ENCODE measurements at places on chromosomes 4 and X.

DNA sequence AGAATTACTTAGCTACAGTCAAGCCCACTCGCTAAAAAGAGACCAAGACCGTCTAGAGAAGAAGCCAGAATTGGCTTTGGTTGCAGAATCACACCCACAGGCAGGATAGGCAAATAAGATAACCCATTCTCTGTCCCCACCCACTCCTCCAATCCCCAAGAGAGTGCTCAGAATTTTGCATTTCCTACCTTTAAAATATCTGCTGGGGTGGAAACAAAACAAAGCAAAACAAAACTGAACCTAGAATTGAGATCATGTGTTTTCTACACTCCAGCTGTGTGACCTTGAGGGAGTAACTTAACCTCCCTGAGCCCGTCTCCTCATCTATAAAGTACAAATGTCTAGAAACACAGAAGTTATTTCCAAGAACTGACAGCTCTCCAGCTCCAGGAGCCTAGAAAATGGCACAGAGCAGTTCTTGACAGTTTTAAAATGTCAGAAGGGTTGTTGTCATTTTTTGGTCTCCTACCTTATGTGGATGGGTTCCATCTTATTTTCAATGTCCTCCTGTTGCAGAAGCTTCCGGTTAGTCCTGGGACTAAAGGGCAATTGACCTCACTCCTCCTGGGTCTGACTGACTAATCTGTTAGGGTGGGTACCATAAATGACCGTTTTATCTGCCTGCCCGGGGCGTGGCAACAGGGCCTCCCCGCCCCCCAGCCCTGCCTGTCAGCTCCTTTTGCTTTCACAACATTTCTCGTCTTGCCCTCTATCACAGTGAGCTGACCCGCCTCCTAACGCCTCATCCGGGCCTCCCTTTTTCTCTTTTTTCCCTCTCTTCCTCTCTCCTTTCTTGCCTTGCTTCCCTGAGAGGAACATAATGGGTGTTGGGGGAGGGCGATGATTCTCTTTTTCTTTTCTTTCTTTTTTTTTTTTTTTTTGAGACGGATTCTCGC is 114.0 kb downstream of the RBM47 start:
- DNase-seq: peak; percentile 5

- DNase-seq: no peak
Measured at GRCh38 chrX:39176105-39176504, 374.8 kb downstream of the MID1IP1 start.

DNA sequence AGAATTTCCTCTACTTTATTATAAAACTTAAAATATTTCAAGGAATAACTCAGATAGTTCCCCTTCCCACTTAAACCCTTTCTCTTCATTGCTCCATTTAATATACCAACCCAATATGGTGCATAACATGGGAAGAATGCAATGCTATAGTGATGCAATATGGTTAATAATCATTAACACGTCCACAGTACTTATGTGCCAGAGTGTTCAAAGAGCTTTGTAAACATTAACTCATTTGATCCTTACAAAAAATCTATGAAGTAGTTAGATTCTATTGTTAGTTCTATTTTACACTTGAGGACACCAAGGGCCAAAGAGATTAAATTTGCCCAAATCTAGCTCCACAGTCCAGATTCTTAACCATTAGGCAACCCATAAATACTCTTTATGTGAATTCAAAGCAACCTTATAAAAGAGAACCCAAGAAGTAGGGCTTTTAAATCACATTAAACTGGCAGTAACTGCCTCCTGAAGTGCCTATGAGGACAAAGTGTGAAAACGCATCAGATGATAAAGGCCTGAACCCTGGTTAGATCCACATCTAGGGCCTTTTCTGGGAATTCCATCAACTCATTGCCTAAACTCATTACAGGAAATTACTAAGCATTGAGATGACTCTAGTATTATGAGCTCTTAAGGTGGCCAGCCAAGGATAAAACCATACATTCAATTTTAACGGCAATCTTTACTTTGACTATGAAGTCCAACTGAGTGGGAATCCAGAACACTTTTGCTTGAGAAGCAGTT is 94.3 kb downstream of the AREG start:
- DNase-seq: no peak

- no peak for DNase-seq
Measured at GRCh38 chr4:123893011-123893981, 496.7 kb downstream of the SPRY1 start.

GRCh38 chrX:69083361-69083760 is 81.9 kb downstream of the PJA1 start:
- no peak for DNase-seq

- DNase-seq: no peak
Measured at GRCh38 chr4:26175006-26175786, 145.6 kb upstream of the RBPJ start.

- no peak for DNase-seq
Measured at GRCh38 chrX:56947699-56948098, 47.6 kb downstream of the SPIN3 start.

GRCh38 chr4:148893095-148893494 is 450.9 kb upstream of the NR3C2 start:
- no peak for DNase-seq

- no peak for DNase-seq
Measured at GRCh38 chrX:71616672-71617529, 1.4 kb downstream of the CXCR3 start.

- DNase-seq: no peak
Measured at GRCh38 chr4:168336837-168337549, 18.4 kb upstream of the DDX60 start.

DNA sequence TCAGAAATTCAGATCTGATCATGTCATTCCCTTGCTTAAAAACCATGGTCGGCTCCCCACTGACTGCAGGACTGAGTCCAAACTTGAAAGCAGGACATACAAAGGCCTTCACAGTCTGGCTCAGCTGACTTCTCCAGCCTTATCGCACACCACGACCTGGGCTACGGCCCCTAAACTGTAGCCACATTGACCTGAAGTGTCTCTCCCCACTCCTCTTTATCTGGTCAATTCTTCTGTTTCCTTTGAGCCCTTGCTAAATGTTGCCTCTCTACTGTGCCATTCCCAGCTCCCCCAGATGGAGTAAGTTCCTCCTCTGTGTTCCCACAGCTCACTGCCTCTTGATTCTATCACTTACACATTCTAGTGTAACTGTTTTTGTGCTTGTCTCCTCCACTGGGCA is 60.5 kb upstream of the CITED1 start:
- DNase-seq: no peak

- DNase-seq: no peak
Measured at GRCh38 chrX:77628294-77629025, 157.6 kb downstream of the ATRX start.
